Activated CD8-positive, alpha-beta memory T cell treated with anti-CD3 and anti-CD28 coated beads for 1 hour (primary cell): ENCODE measurements at places on chromosomes 6 and 20.

- no peak for DNase-seq
Observed at GRCh38 chr6:919500-919899, 226.6 kb upstream of the EXOC2 start.

- DNase-seq = no peak
Observed at GRCh38 chr6:129766959-129767728, 57.2 kb upstream of the ARHGAP18 start.

- no peak for DNase-seq
Observed at GRCh38 chr6:108100003-108100402, 25.5 kb upstream of the OSTM1 start.

DNA sequence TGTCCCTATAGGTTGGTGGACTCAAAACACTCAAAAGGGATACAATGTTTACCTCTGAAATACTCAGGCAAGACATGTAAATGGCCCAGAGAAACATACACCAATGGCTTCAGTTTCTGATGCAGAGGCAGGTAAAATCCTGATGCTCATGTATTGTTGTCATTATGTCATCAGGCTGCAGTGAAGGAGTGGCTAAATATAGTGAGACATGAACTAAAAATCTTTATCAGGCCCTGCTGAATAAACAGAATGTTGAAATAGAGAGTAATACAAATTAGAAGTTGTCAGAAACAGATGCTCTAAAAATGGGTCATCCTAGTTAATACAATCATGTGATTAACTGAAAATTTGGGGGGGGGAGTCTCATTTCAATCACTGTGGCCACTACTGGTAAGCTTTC lies 20.4 kb downstream of the PTPRK start:
- no peak for DNase-seq

DNA sequence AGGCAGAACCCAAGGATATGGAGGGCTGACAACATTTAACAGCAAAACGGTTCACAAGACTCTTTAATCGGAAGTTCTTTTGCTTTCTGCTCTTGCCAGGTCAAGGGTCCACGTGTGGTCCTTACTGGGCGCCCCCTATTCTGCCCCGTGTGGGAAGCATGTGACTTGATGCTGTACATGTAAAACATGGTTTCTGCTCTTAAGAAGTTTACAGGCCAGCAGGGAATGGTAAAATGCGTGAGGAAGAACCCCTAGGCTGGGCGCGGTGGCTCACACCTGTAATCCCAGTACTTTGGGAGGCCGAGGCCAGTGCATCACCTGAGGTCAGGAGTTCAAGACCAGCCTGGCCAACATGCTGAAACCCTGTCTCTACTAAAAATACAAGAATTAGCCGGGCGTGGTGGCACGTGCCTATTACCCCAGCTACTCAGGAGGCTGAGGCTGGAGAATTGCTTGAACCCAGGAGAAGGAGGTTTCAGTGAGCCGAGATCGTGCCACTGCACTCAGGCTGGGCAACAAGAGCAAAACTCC lies 19.3 kb downstream of the ZNF217 start:
- DNase-seq = no peak

DNA sequence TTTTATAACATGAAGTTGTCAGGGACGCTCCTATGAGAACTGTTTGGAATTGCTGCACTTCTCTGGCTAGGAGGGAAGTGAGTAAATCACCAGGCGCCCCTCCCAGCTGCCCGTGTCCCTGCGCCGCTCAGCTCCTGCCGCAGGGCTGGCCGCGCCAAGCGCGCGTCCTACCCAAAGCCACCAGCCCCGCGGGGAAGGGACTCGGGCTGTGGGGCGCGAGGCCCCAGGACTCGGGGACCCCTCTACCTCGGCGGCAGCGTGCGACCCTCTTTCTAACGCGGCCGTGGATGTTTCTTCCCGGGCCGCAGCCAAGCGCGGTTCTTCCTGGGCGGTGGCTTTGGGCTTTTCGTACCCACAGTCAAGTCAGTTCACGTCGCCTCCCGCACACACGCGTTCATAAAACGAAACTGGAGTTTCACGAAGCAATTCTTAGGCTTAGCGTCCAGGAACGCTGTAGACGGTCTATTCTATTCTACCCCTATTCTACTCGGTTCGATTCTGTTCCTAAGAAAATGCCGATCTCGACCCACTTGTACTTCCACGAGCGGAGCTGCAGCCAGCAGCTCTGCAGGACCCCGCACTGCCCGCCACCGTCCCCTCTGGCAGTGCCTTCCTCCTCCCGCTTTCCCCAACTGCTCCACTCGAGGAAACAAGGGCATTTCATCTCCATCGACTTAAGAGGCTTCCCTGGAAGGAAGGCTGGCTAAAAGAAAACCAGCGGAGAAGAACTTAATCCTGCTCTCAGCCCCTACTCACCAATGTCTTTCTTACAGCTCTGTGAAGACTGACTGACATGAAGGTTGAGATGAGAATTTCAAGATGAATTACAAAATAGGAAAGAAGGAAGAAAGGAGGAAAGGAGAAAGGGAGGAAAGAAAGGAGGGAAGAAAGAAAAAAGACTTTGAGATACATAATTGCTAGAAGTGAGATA lies 15.4 kb downstream of the FOXC1 start:
- no peak for DNase-seq

DNA sequence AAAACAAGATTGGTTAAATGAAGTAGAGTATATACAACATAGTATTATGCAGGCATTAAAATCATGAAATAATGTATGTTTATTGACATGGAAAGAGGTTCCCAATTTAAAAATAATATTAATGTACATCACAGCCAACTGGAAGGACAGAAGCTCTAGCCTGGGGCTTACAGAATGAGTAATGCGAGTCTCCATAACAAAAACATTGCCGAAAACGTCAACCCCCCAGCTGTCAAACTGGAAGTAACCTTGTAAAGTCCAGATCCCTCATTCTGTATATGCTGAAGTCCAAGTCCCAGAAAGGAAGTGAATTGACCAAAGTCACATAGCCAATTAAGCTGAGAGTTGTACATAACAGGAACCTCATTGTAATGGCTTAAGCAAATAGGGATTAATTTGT lies 128.7 kb upstream of the ECI2 start:
- no peak for DNase-seq

DNA sequence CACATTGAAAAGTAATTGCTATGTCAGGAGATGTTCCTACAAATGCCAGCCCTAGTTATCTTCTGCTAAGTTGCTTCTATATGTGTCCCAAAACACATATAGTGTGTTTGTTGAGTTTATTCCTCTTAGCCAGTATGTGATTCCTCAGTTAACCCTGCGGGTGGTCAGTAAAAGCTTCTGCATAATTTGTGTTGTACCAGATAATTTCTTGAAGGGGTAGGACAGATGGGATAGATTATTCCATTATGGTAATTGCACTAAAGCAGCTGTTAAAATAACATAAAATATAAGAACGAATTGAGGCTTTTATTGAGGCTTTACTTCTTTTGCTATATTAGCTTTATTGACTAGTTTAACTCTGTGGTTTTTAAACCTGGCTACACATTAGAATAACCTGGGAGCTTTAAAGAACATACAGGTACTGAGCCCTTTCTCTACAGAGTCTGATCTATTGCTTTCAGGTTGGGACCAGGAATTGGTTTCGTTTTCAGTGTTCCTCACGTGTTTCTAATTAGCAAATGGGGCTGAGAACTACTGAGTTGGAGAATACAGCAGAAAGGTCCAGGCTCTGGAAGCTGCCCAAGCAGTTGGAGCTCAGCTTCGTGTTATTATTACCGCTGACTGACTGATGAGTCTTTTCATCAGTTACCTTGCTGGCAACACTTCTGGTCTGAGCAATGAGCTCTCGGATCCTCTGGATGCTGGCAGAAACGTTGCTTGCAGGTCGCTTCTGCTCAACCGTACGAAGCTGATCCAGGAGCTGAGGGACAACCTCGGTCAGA lies 56.9 kb downstream of the FAM229B start:
- no peak for DNase-seq

DNA sequence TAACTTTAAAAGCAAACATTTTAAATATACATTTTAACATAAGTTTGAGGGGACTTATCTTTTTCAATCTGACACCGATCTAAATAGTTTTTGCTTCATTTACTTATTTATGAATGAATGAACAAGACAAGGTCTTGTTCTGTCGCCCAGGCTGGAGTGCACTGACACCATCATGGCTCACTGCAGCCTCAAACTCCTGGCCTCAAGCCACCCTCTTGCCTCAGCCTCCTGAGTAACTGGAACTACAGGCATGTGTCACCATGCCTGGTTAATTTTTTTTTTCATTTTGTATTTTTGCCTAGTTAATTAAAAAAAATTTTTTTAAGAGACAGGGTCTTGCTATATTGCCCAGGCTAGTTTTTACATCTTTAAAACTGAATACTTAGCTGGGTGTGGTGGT lies 25.4 kb downstream of the FBXO9 start:
- no peak for DNase-seq

DNA sequence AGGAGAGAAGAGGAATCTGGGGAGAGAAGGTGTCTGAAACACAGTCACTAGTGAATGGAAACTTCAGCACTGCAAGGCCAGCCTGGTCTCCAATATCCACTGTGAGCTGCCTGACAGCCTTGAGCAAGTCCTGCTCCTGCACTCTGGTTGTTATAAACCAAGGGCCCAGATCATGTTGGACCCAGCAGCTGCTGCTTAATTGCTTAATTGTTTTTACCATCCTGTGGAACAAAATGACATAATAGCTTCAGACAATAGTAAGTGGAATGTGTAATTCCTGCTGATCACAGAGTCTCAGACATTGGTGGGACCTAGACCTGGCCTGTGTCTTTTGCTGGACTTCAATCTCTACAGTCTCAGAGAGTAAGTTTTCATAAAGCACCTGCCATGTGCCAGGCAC lies 833.7 kb downstream of the TFAP2A start:
- no peak for DNase-seq

GRCh38 chr20:43183536-43184070 lies 6.1 kb downstream of the PTPRT start:
- DNase-seq = no peak

- DNase-seq = no peak
Observed at GRCh38 chr6:157092736-157093135, 230.6 kb downstream of the TMEM242 start.

DNA sequence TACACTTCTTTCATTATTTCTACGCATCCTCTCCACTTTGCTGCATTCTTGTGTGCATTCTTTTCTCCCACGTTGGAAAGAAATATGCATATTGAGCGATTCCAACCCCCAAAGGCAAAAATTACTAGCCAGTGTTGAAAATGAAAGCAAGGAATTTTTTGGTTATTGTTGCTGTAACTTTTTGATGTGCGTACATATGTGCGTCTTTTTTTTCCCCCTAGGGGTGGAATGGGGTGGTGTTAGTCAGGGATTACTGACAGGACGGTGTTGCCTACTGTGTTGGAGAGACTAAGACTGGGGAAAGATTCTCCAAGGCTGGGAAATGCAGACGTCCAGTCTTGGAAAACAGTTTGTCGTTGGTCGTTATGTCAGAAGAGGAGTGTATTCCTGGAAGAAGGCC lies 44.2 kb upstream of the ESR1 start:
- no peak for DNase-seq

GRCh38 chr6:43074847-43075669 lies 1.1 kb upstream of the PTK7 start:
- no peak for DNase-seq

GRCh38 chr20:13396826-13397225 lies 175.8 kb downstream of the ISM1 start:
- no peak for DNase-seq

- DNase-seq = no peak
Observed at GRCh38 chr6:90076511-90077415, 182.5 kb downstream of the GJA10 start.

GRCh38 chr6:129489215-129489765 lies 220.7 kb downstream of the ARHGAP18 start:
- no peak for DNase-seq

DNA sequence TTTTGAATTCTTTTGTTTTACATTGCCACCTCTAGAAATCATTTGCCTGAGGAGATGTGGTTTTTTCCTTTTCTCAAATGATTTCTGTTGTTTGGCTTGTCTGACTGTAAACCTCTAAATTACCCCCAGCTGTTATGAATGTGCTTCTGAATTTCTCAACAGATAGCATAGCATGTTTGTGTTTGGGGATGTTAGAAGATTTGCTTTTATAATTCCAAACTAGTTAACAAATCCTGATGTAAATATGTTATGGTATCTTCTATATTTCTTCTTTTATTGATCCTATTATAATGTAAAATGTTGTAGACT lies 31.6 kb upstream of the EZR start:
- no peak for DNase-seq

- no peak for DNase-seq
Observed at GRCh38 chr20:25318471-25319240, 70.8 kb downstream of the PYGB start.

GRCh38 chr20:35541118-35541782 lies 628 bp upstream of the ERGIC3 start:
- DNase-seq = no peak

DNA sequence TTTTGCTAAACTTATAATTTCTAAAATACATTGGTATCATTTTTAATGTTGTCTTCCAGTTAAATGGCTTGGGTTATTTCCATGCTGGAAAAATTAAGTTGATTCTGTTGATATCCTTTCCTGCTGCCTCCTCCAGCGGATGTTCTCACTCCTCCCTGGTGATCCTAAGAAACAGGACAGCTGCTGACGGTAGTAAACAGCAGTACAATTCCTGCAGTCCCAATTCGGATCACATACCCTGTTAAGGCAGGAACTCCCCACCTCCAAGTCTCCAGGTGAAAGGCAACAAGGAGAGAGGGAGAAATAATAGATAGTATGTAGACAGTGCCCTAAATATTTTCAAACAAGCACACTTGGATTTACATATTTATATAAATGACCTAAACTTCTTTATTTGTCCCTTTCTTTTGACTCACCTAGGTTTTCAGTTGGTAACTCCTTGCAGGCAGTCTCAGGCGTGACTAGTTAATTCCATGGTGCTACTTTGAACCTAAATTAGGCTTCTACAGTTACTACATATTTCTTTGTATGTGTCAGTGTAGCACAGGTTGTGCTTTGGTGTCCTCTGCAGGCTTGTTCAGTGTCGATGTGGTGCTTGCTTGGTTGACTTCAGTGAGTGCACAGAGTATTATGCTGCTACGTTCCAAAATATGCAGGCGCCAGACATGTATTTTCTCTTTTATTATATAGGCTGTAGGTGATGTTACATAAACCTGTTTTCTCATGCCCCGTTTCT lies 126.0 kb downstream of the ADGRB3 start:
- no peak for DNase-seq

- no peak for DNase-seq
Observed at GRCh38 chr6:130829333-130829910, 2.2 kb downstream of the SMLR1 start.

DNA sequence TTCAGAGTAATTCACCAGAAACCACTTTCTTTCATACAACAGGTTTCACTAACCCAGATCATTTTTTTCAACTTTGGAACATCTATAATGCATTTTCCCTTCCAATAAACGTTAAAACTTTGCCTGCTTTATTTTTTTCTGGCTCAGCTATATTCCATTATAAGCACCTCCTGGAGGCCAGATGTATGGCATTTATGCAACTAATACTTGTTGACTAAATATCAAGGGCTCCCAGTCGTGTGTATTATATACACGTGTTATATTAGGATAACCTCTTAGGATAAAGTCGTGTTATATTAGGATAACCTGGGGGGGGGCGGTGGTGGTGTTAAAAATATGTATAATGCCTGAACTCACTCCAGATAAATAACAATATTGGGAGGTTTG lies 6.7 kb downstream of the OPN5 start:
- no peak for DNase-seq
